Suprapubic skin (tissue), 4 donors: ENCODE measurements at places on chromosomes 12 and 14.

DNA sequence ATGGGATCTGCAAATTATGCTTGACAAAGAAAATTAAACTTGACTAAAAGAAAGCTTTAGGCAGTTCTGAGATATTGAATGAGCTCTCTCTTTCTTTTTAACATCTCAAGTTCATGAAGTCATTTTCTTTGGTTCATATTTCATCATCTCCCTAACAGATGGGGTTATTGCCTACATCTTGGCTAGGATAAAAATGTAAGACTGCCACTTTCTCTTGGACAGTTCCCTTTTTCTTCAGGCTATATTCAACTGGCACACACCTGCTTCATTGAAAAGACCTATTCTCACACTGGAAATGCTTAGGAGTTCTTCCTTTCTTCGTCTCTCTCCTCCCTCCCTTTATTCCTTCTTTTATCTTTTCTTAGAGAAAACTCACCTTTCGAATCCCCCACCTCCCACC, 355.9 kb upstream of the SEL1L start:
- no peak for DNase-seq

- DNase-seq: no peak
Observed at GRCh38 chr12:18754124-18754707, 16.3 kb downstream of the CAPZA3 start.

- DNase-seq: no peak
Observed at GRCh38 chr12:87238466-87238865, 790.7 kb downstream of the C12orf50 start.

DNA sequence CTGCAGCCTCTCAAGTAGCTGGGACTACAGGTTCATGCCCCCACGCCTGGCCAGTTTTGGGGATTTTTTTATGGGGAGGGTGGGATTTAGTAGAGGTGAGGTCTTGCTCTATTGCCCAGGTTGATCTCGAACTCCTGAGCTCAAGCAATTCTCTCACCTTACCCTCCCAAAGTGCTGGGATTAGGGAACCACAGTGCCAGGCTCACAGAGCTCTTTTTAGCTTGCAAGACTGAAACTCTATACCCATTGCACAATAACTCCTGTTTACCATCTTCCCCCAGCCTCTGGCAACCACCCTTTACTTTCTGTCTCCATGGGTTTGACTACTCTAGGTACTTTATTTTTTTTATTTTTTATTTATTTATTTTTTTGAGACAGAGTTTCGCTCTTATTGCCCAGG, 25.7 kb upstream of the CDK17 start:
- DNase-seq: no peak
